ENCODE measurements at places on chromosomes 13 and 19. TPM values are rescaled to one million over a fixed set of nuclear protein-coding genes. Genes with fewer than 3 reads are reported as not detected.

Gene PEG3
- total RNA-seq = not detected

Gene ERCC2
- 98.7 TPM for total RNA-seq

GRCh38 chr13:45932676-45933075 is 81.1 kb upstream of the SIAH3 start:
- H3K36me3 ChIP-seq = no peaks in the 10 kb centered on the region
- no peaks in the 10 kb centered on the region for H3K27me3 ChIP-seq
- H3K4me3 ChIP-seq = no peak overlapping the region
- no peak overlapping the region for H3K27ac ChIP-seq
- no peak for DNase-seq

DNA sequence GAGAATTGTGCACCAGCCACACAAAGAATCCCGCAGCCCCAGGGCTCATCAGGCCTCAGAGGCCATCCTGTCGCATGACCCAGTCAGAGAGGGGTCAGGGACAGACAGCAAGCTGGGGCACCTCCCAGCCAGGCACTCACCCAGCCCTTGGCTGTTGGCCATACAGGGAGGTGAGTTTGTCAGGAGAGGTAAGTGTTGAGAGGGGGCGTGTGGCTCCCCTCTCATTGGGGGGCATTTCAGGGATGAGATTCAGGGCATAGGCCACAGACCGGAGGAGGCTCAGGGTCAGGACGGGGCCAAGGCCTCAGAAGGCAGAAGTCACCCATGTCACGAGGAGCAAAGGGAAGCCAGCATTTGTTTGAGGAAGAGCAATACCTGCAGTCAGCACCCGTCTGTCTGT is 37.1 kb downstream of the MYO9B start:
- H3K4me1 ChIP-seq = peaks cover 7% of the 10 kb centered on the region
- peaks cover 12% of the 10 kb centered on the region for H3K36me3 ChIP-seq
- no peak overlapping the region for H3K27ac ChIP-seq
- DNase-seq = no peak
- H3K27me3 ChIP-seq = no peaks in the 10 kb centered on the region

- H3K36me3 ChIP-seq = no peaks in the 10 kb centered on the region
- no peak overlapping the region for H3K4me3 ChIP-seq
- no peak for DNase-seq
- H3K27ac ChIP-seq = no peak overlapping the region
- no peaks in the 10 kb centered on the region for H3K27me3 ChIP-seq
- H3K4me1 ChIP-seq = no peaks in the 10 kb centered on the region
Measured at GRCh38 chr19:31952693-31953092, 392.7 kb upstream of the ZNF507 start.

- no peaks in the 10 kb centered on the region for H3K27me3 ChIP-seq
- no peaks in the 10 kb centered on the region for H3K36me3 ChIP-seq
- no peak for DNase-seq
- no peak overlapping the region for H3K27ac ChIP-seq
- H3K4me1 ChIP-seq = no peaks in the 10 kb centered on the region
- H3K4me3 ChIP-seq = no peak overlapping the region
Measured at GRCh38 chr13:94384231-94384905, 95.1 kb downstream of the DCT start.

DNA sequence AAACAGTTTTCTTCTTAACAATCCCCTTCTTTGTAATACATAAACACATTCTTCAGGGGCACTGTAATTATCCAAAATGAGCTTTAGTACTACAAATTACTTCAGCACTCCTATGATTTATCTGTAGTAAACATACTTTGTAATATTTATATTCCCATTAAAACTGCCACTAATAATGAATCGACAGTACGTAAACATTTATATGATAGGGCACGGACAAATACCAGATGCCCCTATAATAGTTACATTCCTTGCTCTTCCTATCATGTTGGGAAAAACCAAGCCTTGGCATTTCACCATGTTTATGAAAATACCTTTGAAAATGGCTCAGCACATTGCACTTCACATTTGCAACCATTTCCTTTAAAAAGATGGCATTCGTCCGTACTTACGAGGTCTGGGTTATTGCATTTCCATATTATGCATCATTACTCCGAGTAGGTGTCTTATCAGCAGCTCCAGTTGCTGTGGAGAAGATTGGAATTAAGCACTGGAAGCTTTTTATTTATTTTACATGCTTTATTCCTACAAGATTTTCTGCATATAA is 1043.4 kb downstream of the DIAPH3 start:
- no peak overlapping the region for H3K27ac ChIP-seq
- DNase-seq = no peak
- H3K27me3 ChIP-seq = no peaks in the 10 kb centered on the region
- H3K4me3 ChIP-seq = no peak overlapping the region
- H3K36me3 ChIP-seq = no peaks in the 10 kb centered on the region

GRCh38 chr19:2252797-2253105 is 3.5 kb downstream of the JSRP1 start:
- no peak overlapping the region for H3K27ac ChIP-seq
- H3K4me1 ChIP-seq = no peaks in the 10 kb centered on the region
- H3K4me3 ChIP-seq = 0 out of 3 replicates have a peak overlapping the region, but pooled peaks have one; percentile 5
- H3K36me3 ChIP-seq = no peaks in the 10 kb centered on the region
- no peak for DNase-seq

- no peaks in the 10 kb centered on the region for H3K27me3 ChIP-seq
- DNase-seq = no peak
- no peaks in the 10 kb centered on the region for H3K36me3 ChIP-seq
- H3K4me3 ChIP-seq = no peak overlapping the region
- no peaks in the 10 kb centered on the region for H3K4me1 ChIP-seq
- H3K27ac ChIP-seq = no peak overlapping the region
Measured at GRCh38 chr13:79853251-79853650, 372.3 kb downstream of the NDFIP2 start.

GRCh38 chr13:47790755-47791154 is 210.3 kb downstream of the SUCLA2 start:
- peaks cover 15% of the 10 kb centered on the region for H3K36me3 ChIP-seq
- H3K27ac ChIP-seq = no peak overlapping the region
- no peaks in the 10 kb centered on the region for H3K27me3 ChIP-seq
- H3K4me1 ChIP-seq = no peaks in the 10 kb centered on the region

- H3K27me3 ChIP-seq = no peaks in the 10 kb centered on the region
- peaks cover 3% of the 10 kb centered on the region for H3K4me1 ChIP-seq
Measured at GRCh38 chr19:55485439-55486011, 537 bp downstream of the NAT14 start.

- H3K4me1 ChIP-seq = no peaks in the 10 kb centered on the region
- no peaks in the 10 kb centered on the region for H3K27me3 ChIP-seq
- H3K4me3 ChIP-seq = no peak overlapping the region
- H3K27ac ChIP-seq = no peak overlapping the region
- no peak for DNase-seq
Measured at GRCh38 chr13:99642006-99642405, 140.7 kb downstream of the TM9SF2 start.

DNA sequence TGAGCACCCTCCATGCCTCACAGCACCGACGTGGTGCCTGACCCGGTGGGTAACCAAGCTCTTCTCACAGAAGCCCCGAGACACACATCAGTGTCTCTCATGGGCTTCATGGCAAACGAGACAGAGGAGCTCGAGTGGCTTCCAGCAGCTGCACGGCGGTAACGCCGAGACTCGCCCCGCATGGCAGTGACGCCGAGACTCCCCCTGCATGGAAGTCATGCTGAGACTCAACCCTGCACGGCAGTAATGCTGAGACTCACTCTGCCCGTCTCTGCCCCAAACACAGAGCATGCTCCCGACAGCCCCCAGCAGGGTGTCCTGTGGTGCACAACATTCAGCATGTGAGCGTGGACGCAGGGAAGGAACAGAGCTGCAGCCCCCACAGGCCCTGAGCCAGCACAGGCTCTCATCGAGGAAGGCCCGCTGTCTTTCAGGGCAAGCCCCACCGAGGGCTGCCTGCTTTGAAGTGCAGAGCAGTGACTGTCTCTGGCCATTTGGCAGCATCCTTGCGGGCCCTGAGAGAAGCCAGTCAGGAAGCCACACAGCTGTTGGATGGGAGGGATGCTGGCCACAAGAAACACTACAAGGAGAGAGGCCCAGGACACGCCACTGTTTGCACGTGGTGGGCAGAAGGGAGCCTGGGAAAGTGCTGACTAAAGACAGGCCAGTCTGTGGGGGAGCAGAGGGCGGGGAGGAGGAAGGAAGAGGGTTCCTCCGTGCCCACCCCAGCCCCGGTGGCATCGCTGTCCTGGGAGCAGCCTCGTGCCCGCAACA is 9.5 kb downstream of the GAS6 start:
- peak; percentile 29 for DNase-seq
- H3K36me3 ChIP-seq = peaks cover 1% of the 10 kb centered on the region
- no peaks in the 10 kb centered on the region for H3K27me3 ChIP-seq
- peaks cover 3% of the 10 kb centered on the region for H3K4me1 ChIP-seq
- no peak overlapping the region for H3K4me3 ChIP-seq
- H3K27ac ChIP-seq = no peak overlapping the region

DNA sequence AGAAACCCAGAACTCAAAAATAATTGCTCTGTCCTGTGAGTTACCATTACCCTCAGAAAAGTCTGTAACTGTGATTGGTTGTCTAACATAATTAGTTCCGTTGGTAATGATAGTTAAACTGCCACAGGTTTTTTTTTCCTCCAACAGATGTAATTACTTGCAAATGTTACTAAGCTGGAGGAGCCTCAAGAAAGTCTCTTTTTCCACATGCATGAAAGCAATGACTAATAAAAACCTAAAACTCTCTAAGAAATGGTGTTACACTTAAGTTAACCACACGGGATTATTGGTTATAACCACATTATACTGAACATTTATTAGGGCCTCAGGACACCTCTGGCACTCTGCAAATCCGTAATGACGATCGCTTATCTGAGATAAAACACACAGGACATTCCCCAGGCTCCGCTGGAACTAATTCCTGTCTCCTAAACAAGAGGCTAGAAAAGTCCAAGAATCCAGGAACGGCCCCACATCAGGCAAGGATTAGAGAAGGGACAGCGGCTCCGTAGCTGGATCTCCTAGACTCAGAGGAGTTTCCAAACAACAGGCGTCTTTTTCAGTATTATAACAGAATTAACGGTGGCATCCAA is 753 bp downstream of the ZNF235 start:
- H3K27ac ChIP-seq = no peak overlapping the region
- no peaks in the 10 kb centered on the region for H3K27me3 ChIP-seq
- DNase-seq = no peak
- H3K36me3 ChIP-seq = peaks cover 16% of the 10 kb centered on the region
- peak overlapping the region; percentile 89 for H3K4me3 ChIP-seq

DNA sequence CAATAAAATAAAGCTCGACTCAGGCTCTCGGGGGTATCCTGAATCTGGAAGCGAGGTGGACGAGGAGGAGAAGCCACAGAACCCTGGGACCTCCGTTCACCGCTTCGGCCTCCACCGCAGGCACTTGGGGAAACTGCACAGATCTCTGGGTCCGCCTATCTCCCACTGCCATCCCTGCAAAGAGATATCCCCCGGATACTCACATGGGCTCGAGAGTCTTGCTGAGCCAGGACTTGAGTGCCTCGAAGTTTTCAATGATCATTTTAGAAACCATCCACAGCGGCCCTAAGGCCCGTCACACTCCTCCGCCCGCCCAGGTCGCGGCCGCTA is 589 bp downstream of the RBM26 start:
- H3K27me3 ChIP-seq = no peaks in the 10 kb centered on the region
- H3K4me3 ChIP-seq = no peak overlapping the region
- peak overlapping the region; percentile 94 for H3K27ac ChIP-seq
- peak; percentile 34 for DNase-seq
- no peaks in the 10 kb centered on the region for H3K4me1 ChIP-seq

DNA sequence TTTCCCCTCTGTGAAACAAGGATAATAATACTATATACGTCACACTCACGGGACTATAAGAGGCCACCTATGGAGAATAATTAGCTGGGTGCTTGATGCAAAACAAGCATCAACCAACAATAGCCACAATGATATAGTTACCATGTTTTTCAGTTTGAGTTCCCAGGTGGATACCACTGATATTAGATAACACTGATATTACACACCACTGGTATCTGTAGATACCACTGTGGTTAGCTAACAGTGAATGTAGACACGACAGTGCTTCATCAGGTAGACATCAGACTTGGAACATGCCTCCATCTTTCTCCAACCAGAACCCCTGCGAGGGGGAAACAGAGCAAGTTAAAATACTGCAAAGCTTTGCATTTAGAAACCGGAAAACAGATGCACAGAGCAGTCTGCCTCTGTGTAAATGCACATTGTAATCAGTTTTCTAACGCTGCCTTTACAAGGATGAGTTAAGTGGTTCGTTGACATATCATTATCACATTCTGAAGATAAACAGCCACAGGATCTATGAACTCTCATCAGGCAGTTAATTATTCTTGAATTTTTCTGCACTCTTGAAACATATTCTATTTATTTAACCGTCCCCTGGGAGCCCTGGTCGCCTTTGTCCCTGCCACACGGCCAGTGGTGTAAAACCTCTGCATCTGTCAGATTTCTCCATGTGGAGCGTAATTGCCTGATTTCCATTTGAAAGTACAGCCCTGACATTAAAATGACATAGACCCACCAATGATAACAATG is 80.7 kb downstream of the RNASEH2B start:
- peak overlapping the region; percentile 64 for H3K4me3 ChIP-seq
- peaks cover 3% of the 10 kb centered on the region for H3K4me1 ChIP-seq
- no peaks in the 10 kb centered on the region for H3K27me3 ChIP-seq
- DNase-seq = no peak
- peaks cover 4% of the 10 kb centered on the region for H3K36me3 ChIP-seq

DNA sequence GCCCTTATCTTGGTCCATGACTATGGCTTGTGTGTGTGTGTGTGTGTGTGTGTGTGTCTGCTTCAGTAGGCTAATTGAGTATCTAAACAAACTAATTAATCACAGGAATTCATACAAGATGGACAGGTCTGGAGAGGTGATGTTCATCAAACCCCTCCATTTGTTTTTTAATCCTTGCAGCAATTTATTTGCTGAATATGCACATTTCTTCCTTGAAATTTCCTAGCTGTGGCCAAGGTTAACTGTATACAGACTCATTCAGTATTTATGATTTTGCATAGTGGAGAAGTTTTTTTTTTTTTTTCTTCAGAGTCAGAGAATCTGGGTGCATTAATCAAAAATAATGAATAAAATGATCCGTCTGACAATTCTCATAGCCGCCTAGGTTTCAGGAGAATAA is 74.7 kb upstream of the TSHZ3 start:
- H3K36me3 ChIP-seq = no peaks in the 10 kb centered on the region
- H3K4me3 ChIP-seq = no peak overlapping the region
- peaks cover 16% of the 10 kb centered on the region for H3K4me1 ChIP-seq
- no peaks in the 10 kb centered on the region for H3K27me3 ChIP-seq
- no peak for DNase-seq
- H3K27ac ChIP-seq = no peak overlapping the region

- H3K4me3 ChIP-seq = no peak overlapping the region
- H3K4me1 ChIP-seq = no peaks in the 10 kb centered on the region
- H3K27me3 ChIP-seq = no peaks in the 10 kb centered on the region
- no peaks in the 10 kb centered on the region for H3K36me3 ChIP-seq
- no peak overlapping the region for H3K27ac ChIP-seq
Measured at GRCh38 chr19:48302600-48302959, 22.8 kb upstream of the EMP3 start.

DNA sequence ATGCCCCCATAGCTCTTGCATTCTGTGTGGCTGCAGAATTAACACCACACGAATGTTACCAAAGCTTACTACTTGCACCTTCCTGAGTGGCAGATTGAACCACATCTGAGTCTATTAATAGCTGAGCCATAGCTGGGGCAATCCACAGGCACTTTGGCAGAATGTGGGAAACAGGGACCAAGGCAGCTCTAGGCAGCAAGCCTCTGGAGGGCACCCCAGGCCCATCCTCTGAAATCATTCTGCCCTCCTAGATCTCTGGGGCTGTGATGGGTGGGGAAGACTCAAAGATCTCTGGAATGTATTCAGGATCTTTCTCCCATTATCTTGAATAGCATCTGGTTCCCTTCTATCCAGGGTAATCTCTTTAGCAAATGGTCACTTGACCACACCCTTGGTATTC is 139.3 kb downstream of the TNFRSF19 start:
- DNase-seq = no peak
- H3K36me3 ChIP-seq = peaks cover 6% of the 10 kb centered on the region
- H3K4me1 ChIP-seq = no peaks in the 10 kb centered on the region
- no peak overlapping the region for H3K27ac ChIP-seq
- no peak overlapping the region for H3K4me3 ChIP-seq
